ENCODE measurements at places on chromosomes 7 and 10.

GRCh38 chr10:29918623-29919400 is 140.6 kb downstream of the JCAD start:
- DNase-seq: no peak

DNA sequence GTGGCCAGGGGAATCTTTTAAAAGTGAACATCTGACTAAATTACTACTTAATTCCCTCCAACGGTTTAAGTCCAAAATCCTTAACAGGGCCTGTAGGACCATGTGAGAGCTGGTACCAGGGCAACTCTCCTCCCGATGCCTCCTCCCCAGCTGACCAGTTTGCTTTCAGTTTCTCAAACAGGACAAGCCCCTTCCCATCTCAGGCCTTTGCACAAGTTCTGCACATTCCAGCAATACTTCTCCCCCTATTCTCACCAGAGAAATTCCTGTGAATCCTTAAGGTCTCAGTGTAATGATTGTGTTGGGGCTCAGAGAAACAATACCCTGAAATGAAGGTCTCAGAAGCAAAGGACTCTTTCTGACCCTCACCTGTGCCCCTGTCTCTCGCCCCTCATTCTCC is 8.0 kb upstream of the CALHM1 start:
- DNase-seq: no peak

DNA sequence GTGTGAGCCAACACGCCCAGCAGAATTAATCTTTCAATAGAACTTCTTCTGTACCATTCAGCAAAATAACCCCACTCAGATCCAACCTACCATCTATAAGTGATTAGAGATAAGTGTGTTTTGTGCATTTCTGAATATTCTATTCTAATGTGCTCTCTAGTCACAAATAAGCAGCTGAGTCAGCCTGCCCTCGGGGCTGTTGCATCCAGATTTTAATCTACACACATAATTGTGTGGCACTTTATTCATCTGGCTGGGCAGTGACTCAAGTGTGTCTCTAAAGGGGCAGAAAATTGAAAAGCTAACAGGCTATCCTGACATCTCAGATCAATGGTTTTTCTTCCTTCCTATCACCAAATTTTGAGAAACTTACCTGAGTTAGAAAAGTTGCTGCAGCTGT is 60.3 kb downstream of the PRR15 start:
- no peak for DNase-seq

DNA sequence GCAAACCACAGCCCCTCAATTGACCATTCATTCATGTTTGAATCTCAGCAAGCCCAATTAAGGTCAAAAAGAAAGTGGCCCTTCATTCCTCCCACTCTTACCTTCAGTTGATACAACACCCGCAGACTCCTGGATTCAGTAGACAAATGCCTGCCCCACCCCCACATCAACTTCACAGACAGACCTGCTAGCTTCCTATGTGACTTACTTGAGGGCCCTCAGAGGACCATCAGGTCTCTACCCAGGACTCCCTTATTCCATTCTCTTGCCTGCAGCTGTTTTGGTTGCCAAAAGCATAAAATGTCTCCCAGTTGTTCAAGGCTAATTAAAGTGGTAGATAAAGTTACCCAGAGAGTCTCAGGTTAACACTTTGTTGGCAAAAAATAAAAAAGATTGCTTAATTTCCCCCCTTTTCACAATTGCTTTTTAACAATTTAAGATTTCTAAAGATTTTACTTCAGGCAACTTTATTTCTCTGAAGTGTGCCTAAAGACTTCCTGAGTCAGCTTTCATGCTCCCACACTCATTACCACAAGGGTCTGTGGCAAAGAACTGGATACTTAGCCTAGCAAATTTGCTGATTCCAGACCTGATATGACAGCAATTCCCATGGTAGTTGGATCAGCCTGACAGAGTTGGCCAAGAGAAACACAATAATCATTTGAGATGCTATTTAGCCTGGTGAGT is 3.3 kb upstream of the MTERF1 start:
- DNase-seq: no peak

DNA sequence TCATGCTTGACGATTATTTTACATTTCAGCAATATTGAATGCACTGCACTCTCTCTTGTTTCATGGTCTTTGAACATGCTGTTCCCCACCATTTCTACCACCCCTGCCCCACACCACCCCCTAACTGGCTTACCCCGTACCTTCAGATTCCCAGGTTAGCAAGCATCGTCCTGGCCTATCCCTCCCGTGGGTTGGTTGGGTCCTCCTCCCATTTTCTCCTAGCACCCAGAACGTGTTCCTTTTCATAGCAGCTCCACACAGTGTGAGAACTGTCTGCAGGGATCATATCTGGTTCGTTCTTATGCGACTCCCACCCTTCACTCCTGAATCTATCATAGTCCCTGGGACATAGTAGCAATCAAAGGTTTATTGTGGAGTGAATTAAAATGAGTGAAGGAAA is 48.6 kb downstream of the C10orf90 start:
- DNase-seq: no peak

- no peak for DNase-seq
Observed at GRCh38 chr7:148687555-148687954, 11.1 kb upstream of the CUL1 start.

DNA sequence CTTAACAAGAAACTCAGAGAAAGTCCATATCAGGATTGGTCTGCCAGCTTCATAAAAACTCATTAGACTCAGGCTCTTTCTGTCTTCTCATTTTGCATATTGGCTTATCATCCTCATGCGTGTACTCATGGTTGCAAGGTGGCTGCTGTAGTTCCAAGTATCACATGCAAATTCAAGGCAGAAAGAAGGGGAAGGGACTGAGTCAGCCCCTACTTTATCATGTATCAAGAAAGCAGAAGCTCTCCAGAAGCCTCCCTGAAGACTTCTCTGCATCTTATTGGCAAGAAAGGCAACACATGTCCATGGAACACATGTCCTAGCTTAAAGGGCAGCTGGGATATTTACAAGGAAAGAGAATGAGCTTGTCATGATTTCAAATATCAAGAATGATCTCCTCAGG is 19.4 kb upstream of the EZH2 start:
- no peak for DNase-seq

DNA sequence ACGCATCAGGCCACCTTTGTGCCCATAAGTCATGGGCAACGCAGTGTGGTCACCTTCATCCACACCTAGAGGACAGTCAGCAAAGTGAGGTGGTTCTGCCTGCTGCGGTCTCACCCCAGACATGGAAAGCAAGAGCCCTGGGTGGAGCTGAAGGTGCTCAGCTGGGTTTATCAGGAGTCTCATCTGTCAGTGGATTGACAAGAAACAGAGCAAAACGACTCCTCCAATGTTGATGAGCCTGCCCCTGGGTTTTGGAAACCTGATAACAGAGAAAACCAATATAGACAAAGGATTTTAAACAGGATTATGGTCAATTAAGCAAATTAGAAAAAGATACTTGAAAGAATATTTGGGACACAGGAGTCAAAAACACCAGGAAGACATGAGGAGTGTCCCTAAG is 229.3 kb upstream of the PRSS58 start:
- DNase-seq: no peak
